Activated CD4-positive, alpha-beta T cell treated with anti-CD3 and anti-CD28 coated beads for 48 hours (primary cell): ENCODE measurements at places on chromosomes 3 and 15.

DNA sequence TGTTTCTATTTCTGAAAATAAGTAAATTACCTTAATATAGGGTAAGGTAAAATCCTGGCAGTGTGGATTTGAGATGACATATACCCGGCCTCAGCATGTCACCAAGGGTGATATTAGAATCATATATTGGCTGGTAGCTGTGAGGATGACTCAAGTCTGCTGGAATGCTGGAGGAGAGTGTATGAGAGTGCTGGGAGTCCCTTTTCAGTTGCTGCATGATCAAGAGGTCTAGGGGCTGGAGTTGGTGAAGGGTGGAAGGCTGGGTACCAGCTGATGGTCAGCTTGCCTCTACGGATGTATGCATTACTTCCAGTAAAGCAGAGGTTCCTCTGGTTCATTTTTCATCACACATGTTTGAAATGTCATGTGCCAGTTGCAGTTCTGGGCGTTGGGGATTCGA is 40.6 kb downstream of the SLC25A26 start:
- DNase-seq, result no peak

- DNase-seq, result peak; percentile 55
Observed at GRCh38 chr15:52331490-52332240, 36.1 kb upstream of the MYO5C start.

DNA sequence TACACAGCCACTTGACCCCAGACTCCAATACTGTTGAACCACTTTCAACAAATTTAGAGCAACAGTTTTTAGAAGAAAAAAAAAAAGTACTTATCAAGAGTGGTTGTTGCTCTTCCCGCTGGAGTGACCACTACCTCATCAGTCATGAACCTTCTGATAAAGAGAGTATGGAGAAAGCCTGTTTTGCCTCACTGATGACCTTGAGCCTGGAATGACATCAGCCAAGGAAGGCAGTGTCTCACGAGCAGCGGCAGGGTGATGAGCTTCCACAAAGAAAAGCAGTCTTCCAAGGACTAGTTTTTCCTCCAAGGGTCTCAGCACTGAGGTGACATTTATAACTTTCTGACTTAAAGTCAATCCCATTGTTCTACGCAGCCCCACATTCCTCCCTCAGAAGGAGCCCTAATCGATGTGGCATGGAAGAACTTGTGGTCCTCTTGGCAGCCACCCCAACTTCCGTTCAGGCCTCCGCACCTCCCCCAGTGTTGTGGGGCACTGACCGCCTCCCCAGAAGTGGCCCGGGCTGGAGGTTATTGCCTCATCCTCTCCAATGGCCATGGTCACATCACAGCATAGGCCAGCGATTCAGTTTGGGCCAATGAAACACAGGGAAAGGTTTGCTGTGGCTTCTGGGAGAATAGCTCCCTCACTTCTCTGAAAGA is 1.8 kb upstream of the CYP11A1 start:
- DNase-seq, result no peak

- no peak for DNase-seq
Observed at GRCh38 chr3:62090066-62090465, 283.3 kb downstream of the FEZF2 start.

DNA sequence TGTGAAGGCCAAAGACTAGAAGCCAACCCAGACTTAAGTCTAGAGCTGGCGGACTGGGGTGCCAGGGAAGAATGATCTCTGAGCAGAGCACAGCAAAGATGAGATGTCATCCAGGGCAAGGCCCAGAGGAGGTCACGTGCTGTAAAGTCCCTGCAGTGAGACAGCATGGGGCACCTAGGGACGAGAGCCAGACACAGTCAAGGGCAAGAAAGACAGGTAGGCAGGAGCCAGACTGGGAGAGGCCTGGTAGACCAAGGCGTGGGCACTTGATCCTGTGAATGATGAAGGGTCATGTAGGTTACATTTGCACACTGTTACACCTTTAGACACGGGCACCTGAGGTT is 379.7 kb upstream of the PROK2 start:
- no peak for DNase-seq

DNA sequence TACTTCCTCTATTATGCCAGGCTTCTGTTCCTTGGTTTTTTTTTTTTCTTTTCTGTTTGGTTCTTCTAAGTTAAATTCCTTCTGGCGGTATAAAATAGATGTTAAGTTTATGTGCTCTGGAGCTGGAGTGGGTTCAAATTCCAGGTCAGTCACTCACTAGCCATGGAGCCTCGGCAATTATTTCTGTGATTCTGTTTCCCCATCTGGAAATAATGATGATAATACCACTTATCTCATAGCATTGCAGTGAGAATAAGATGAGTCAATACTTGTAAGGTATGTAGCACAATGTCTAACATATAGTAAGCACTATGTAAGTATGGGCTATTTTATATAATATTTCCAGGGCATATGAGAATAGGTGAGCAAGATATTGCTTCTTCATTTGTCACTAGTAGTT is 33.2 kb upstream of the ZDHHC23 start:
- DNase-seq, result no peak

GRCh38 chr3:53513556-53514190 is 19.3 kb downstream of the CACNA1D start:
- DNase-seq, result peak; percentile 24

GRCh38 chr3:127794402-127794801 is 27.9 kb downstream of the MGLL start:
- no peak for DNase-seq

- no peak for DNase-seq
Observed at GRCh38 chr3:152893647-152894046, 58.7 kb downstream of the P2RY1 start.

- DNase-seq, result peak; percentile 66
Observed at GRCh38 chr3:187744169-187745151, 808 bp downstream of the BCL6 start.

GRCh38 chr15:74428970-74429780 is 4.6 kb downstream of the SEMA7A start:
- no peak for DNase-seq

DNA sequence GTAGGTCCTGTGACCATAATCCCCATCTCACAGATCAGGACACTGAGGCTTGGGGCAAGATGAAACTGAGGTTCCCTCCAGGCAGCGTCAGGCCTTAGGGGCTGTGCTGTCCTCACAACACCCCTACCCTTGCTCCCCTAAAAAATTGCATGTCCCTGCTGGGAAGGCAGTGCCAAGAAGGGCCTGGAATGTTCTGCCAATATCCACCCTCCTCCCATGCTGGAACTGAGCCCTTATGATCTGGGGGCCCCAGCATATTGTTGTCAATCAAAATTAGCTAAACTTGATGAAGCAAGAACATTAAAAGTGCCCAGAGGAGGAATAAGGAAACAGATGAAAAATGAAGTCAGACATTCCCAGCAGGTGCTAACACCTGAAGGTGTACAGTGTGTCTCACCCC is 13.4 kb upstream of the RTP3 start:
- no peak for DNase-seq

DNA sequence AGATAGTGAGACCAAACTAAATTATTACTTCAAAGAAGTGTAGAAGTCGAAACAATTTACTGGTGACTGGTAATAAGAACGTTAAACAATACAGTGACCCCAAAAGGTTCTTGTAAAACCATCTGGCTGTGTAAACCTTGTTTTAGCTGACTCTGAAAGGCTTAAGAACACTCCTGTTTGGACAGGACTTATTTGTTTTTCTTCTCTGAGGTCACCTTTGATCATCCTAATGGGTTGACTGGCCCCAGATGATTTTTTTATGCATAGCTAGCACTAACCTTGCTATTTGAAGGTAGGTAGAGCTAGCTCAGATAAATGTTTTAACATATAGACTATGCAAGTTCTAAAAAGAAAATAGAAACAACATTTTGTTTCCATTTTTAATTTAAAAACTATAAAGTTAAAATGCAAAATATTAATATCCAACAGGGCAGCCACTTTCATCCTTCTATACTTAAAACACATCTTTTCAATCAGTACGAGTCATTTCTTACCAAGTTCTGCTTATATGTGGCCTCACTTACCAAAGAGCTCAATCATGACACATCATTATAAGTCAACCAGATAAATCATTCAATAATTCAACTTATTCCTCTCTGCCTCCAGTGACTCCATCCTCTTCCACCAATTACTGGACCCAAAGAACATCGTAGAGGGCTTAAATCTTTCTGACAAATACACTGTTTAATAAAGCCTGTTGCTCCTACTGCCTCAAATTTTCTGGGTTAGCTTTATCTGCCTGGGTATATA is 158.8 kb downstream of the SSR3 start:
- no peak for DNase-seq

GRCh38 chr3:112470788-112471187 is 28.5 kb downstream of the BTLA start:
- no peak for DNase-seq

DNA sequence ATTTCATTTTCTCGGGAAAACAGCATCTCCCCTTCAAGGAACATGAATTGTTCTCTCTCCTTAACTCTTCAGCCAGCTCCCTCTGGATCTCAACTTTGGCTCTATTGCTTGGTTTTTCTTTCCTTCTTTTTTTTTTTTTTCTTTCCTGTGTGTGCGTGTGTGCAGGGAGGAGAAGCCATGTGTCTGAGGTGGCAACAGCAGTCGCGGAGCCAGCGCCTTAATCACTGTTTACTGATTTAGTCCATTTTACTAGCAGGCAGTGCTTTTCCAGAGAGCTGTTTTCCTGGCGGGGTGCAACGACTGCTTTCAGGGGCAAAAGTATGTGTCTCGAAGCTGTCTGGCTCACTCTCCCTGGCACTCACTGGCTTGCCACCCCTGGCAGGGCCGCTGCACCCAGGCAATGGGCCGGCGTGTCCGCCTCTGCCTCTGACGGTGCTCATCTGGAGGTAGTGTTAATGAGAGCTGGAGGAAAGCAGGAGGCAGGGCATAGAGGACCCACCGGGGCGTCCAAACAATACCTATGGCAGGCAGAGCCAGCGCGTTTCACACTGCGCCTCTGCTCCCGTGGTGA is 835.4 kb upstream of the NR2F2 start:
- no peak for DNase-seq

DNA sequence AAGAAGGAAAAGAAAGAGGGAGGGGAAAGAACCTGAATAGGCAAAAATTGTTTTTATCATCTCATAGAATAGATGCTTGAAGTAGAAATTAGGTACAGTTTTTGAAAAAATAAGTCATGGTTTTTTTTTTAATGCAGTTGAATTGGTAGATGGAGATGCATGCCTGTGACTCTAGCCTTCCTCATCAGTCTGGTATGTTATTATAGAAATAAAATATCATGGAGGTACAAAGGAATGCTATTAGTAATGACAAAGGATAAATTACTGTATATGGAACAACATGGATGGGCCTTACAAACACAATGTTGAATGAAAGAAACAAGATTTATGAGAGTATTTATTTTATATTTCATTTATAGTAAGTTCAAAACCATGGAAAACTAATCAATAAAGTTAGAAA is 162.4 kb upstream of the GALNT15 start:
- no peak for DNase-seq

- DNase-seq, result peak; percentile 42
Observed at GRCh38 chr15:75153087-75153486, 48.6 kb upstream of the C15orf39 start.

DNA sequence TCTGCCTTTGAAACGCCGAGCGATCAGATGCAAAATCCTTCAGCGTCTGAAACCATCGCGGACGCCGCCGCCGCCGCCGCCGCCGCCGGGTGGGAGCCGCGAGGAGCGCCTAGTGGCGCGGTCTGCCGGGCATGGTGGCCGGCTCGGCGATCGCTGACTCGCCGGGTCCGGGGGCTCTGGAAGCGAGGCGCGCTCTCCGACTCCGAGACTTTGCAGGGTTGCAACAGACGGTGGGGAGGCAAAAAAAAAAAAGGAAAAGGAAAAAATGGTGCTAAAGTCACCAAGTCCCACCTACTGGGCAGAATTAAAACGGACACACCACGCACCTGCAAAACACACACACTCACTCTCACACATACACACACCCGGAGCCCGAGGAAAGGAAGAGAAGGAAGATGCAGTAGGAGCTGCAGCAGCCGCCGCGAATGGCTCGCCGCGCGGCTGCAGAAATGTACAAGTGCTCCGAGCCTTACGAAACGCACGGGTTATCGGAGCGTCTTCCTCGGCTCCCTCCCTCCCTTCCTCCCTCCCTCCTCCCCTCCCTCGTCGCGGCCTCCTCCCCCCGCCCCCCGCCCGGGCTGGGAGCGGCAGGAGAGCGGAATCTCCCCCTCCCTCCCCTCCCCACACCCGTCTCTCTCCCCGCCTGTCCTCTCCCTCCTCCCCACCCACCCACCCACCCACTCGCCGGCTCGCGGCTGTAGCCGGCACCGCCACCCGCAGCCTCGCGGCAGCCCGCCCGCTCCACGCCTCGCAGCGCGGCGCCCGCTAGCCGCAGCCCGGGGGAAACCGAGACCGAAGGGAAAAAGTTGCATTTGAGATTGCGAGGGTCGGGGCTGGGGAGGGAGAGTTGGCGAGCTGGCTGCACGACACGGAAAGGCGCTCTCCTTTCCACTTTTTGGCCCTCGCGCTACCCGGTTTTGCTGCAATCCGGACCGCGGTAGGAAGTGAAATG is at the start of gene NTRK3:
Gene NTRK3 (minus strand): TSS at position 461 of the 952 bp plus-strand sequence. CDS start 586 bp downstream, outside the sequence.
- DNase-seq, result peak; percentile 24

DNA sequence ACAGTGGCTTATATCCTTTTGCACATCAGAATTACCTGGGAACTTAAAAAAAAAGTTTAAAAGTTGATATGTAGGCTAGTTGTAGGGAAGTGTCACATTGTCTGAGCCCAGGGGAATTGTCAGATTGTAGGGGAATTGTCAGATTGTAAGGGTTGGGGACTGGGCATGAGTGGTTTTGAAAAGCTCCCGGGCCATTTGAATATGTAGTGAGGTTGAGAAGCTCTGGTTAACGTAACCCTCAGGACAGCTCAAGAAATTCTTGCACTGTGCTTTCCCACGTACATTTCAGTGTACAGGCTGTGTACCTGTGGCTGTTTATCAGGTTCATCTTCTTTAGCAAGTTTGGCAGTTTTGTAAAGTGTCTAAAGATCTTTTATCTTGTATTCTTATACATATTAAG is 107.0 kb downstream of the FNDC3B start:
- no peak for DNase-seq

DNA sequence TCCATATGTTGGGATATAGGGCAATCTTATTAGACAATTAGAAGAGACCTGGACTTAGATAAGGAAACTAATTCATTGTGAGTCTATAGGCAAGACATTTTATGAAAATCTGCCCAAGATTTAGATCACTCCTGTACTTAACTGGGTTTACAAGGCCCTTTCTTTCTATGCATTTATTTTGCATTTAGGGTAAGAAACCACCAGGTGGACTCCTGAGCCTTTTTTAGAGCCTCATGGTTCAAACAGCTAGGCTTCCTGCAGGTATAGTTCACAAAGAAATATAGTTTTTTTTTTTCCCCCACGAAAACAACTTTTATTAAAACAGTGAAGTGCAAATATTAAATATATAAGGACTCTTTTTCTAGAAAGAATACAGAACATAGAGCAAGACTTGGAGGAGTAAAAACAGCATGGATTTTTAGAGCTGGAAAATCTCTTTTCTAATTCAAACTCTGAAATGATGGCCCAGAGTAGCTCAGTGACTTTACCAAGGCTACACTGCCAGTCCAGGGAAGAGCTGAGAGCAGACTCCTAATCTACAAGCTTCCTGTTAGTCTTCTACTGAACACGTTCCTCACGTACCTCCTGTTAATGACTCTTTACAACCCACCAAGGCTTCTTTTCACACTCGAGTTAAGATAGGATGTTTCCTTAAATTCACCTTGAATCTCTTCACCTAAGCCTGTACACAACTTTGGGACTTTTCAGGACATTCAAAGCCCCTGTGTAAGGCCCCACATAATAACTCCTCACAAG is 400.9 kb upstream of the ATP11B start:
- DNase-seq, result no peak
